NCI-H510A treated with DMSO at 0.1 percent for 48 hours (cell line): ENCODE measurements at places on chromosomes 6 and 20.

- no peak for DNase-seq
These were observed 87.7 kb downstream of the EPB41L2 start for GRCh38 chr6:130975325-130975724.

- DNase-seq = no peak
These were observed 615.4 kb upstream of the MAN1A1 start for GRCh38 chr6:119965008-119965407.

- no peak for DNase-seq
These were observed 6.1 kb downstream of the DDX39B start for GRCh38 chr6:31535538-31536324.

GRCh38 chr6:134774201-134774638 lies 175.7 kb downstream of the ALDH8A1 start:
- DNase-seq = no peak

GRCh38 chr6:829656-830055 lies 136.7 kb upstream of the EXOC2 start:
- DNase-seq = no peak

GRCh38 chr6:6883011-6883410 lies 224.8 kb upstream of the RREB1 start:
- DNase-seq = no peak

- DNase-seq = no peak
These were observed 249 bp downstream of the SAMD10 start for GRCh38 chr20:63979229-63979556.

GRCh38 chr6:51842804-51843378 lies 244.5 kb downstream of the PKHD1 start:
- DNase-seq = no peak

DNA sequence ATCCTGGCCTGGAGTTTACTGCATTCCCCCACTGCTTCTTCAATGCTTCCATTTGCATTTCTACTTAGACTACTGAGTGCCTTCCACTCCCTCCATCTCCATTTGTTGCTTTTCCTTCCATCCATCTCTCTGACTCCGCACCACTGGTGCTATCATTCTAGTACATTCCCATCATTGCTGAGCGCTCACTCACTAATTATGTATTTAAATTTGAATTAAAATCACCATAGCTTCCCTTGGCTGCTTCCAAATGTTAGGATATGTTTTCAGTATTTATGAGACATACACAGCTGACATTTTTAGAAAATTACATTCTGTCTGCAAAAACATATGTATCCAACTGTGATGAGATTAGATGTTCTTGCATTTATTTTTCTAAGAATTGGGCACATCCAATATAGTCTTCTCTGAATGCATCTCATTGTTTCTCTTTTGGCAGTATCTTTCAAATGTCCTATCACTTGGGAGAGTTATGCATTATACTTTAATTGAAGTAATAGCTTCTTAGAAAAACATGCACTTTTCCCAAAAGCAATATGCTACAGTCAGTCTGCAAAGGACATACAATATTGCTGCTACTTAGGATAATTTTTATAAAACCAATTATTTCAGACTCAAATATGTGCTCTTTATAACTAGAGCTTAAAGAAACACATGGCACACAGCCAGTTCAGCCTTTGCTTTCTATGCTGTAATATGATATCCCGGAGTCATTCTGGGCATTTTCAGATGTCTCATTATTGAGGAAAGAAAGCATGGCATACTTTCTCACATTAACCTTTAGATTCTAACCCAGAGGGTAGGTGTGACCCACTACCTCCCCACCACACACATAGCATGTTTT lies 12.1 kb upstream of the COL21A1 start:
- peak; percentile 92 for DNase-seq

GRCh38 chr6:79461205-79461604 lies 76.0 kb downstream of the LCA5 start:
- DNase-seq = no peak

DNA sequence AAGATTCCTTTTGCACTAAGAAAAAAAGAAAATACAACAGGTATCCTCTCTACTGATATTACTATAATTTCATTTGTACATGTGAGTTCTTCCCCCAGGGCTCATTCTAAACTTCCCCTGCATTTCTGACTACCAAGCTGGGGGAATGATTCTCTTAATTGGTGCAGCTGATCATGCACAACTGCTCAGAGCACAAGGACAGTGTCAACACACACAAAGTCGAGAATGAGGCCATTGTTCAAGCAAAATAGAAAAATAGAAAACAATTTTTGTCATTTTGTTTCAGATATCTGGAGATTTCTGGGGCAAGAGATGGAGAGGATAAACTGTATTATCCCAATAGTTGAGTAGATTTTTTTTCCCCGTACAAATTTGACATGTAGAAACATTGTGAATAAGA lies 236.3 kb downstream of the HAO1 start:
- DNase-seq = peak; percentile 90
